Large intestine (tissue), 12 donors: ENCODE measurements at places on chromosomes 3 and 15. TPM values are rescaled to one million over a fixed set of nuclear protein-coding genes. Genes with fewer than 3 reads are reported as not detected.

- peaks cover 35% of the 10 kb centered on the region for H3K4me1 ChIP-seq
- DNase-seq = no peak
- H3K36me3 ChIP-seq = no peaks in the 10 kb centered on the region
- H3K4me3 ChIP-seq = no peak overlapping the region
- H3K27ac ChIP-seq = no peak overlapping the region
Measured at GRCh38 chr15:67918205-67918861, 78.5 kb upstream of the RNU6-1 start.

GRCh38 chr3:102193255-102193654 lies 241.6 kb upstream of the ZPLD1 start:
- H3K27ac ChIP-seq = no peak overlapping the region
- no peak for DNase-seq
- peaks cover 8% of the 10 kb centered on the region for H3K4me1 ChIP-seq
- no peaks in the 10 kb centered on the region for H3K36me3 ChIP-seq
- no peaks in the 10 kb centered on the region for H3K27me3 ChIP-seq

GRCh38 chr15:85024509-85025336 lies 43.1 kb downstream of the PDE8A start:
- H3K4me1 ChIP-seq = peaks cover 41% of the 10 kb centered on the region
- H3K27ac ChIP-seq = peak overlapping the region; percentile 21
- no peak for DNase-seq

DNA sequence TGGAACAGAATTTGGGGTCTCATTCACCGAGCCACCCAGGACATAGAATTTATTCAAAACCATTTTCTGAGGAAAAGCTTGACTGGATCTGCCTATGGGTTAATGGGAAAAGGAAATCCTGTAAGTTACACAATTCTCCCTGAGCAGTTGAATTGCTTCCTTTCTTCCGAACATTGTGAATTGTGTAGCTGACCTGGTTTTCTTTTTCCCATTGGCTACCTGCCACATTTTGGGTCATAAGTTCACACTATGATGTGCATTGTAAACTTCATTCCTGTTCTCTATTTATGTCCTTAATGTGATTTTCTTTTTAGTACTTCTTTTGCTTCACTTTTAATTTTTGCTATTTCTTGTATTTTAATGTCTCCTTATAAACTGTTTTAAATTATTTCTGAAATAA lies 386.0 kb upstream of the LRRC3B start:
- H3K36me3 ChIP-seq = no peaks in the 10 kb centered on the region
- H3K4me3 ChIP-seq = no peak overlapping the region
- no peaks in the 10 kb centered on the region for H3K27me3 ChIP-seq
- H3K4me1 ChIP-seq = no peaks in the 10 kb centered on the region
- DNase-seq = no peak

Gene PCOLCE2
- 1.6 TPM for polyA plus RNA-seq

GRCh38 chr3:153658136-153658535 lies 463.1 kb upstream of the ARHGEF26 start:
- no peaks in the 10 kb centered on the region for H3K4me1 ChIP-seq
- peak overlapping the region; percentile 49 for H3K27ac ChIP-seq
- H3K4me3 ChIP-seq = no peak overlapping the region
- H3K36me3 ChIP-seq = no peaks in the 10 kb centered on the region
- no peaks in the 10 kb centered on the region for H3K27me3 ChIP-seq
- DNase-seq = peak; percentile 81

DNA sequence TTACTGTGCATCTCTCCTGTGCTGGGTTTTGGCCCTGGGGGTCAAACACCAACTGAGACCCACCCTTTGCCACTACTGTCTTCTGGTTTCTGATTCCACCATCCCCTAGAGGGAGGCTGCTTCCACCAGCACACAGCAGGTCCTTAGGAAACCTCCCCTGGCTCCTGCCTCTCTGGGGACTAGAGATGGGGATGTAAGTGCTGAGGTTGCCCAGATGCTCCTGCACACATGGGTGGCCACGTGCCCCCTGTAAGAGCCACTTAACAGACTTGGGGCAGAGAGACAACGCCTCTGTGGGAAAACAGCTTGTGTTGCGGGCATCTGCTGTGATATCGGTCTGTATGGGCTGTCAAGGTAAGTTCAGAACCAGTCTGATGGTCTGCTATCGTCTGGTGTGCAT lies 83.4 kb downstream of the ATP2B2 start:
- no peaks in the 10 kb centered on the region for H3K27me3 ChIP-seq
- DNase-seq = no peak

Gene RMDN3
- 79.8 TPM for polyA plus RNA-seq

GRCh38 chr3:35641920-35642527 lies 2.7 kb downstream of the ARPP21 start:
- H3K36me3 ChIP-seq = no peaks in the 10 kb centered on the region
- no peak for DNase-seq
- no peaks in the 10 kb centered on the region for H3K4me1 ChIP-seq
- H3K27ac ChIP-seq = no peak overlapping the region
- no peak overlapping the region for H3K4me3 ChIP-seq

- no peak overlapping the region for H3K4me3 ChIP-seq
- H3K4me1 ChIP-seq = no peaks in the 10 kb centered on the region
- H3K27ac ChIP-seq = no peak overlapping the region
- no peak for DNase-seq
Measured at GRCh38 chr3:189921770-189922169, 198.9 kb downstream of the P3H2 start.

- H3K27ac ChIP-seq = no peak overlapping the region
- DNase-seq = no peak
- no peaks in the 10 kb centered on the region for H3K4me1 ChIP-seq
- H3K4me3 ChIP-seq = no peak overlapping the region
Measured at GRCh38 chr3:70813311-70813710, 500.9 kb upstream of the MDFIC2 start.

Gene COL6A5
- polyA plus RNA-seq = 2.2 TPM

Gene ARRDC4
- polyA plus RNA-seq = 83.1 TPM

DNA sequence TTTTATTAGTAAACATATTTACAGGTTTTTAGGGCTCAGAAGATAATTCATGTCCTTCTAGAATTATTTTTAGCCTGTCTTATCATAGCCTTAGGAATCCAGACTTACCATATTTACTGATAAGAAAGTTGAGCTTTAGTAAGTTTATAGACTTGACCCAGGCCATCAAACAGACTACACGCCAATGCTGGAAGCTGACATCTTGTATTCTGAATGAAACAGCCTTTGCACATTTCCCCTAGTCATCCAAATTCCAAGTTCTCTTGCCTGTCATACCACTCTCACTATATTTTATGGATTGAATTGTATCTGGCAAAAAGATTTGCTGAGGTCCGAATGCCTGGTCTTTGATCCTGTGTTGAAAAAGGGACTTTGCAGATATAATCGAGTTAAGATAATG lies 58.6 kb downstream of the DRD3 start:
- DNase-seq = no peak
- peaks cover 7% of the 10 kb centered on the region for H3K4me1 ChIP-seq
- no peak overlapping the region for H3K27ac ChIP-seq
- H3K27me3 ChIP-seq = no peaks in the 10 kb centered on the region
- H3K4me3 ChIP-seq = no peak overlapping the region

Gene PPM1L
- polyA plus RNA-seq = 4.5 TPM

DNA sequence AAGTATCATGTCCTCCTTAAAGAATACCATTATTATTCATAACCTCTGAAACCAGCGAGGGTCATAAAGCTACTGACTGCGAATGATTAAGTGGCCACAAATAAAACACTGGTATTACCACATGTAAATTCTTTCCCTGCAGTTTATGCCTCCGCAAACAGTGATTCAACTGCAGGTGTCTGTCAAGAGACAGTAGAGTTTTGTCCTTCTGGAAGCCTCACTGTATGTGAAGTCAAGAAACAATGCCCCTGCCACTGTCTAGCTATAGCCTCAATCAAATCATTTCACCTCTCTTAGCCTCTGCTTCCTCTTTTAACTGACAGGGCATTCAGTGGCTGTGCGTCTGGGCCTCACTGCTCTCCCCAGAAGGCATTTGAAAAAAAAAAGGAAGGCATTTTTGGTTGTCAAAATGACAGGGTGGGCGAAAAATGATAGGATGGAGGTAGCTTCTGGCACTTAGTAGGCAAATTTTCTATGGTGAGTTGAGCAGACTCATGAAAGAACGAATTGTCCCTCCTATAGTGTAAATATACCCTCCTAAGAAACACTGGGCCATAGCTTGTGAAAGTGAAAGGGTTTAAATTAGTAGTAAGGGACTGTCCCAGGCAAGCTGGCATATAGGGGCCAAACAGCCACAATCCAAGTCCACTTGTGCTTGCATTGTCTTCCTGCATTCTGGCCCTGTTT lies 66.7 kb downstream of the FILIP1L start:
- DNase-seq = peak; percentile 83
- no peak overlapping the region for H3K4me3 ChIP-seq
- H3K27me3 ChIP-seq = no peaks in the 10 kb centered on the region
- no peaks in the 10 kb centered on the region for H3K36me3 ChIP-seq
- H3K4me1 ChIP-seq = peaks cover 28% of the 10 kb centered on the region

DNA sequence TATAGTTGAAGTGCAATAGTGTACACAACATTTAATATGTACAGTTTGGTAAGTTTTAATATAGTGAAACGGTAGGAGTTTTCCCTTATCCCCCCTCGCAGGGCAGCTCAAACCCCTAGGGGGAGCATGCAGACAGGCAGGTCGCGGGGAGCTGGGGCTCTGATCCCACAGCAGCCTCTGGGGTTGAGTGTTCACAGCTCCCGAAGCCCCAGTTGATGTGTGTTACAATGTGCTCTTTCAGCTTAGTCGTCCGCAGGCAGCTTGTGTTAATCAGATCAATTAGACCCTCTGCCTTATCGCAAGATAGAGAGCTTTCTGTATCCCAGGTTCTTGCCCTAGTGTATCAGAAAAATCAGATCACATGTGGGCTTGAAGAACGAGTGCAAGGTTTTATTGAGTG lies 143.1 kb upstream of the CHRNA7 start:
- no peak overlapping the region for H3K27ac ChIP-seq
- H3K36me3 ChIP-seq = no peaks in the 10 kb centered on the region
- no peak for DNase-seq
- peaks cover 8% of the 10 kb centered on the region for H3K27me3 ChIP-seq
- no peaks in the 10 kb centered on the region for H3K4me1 ChIP-seq

DNA sequence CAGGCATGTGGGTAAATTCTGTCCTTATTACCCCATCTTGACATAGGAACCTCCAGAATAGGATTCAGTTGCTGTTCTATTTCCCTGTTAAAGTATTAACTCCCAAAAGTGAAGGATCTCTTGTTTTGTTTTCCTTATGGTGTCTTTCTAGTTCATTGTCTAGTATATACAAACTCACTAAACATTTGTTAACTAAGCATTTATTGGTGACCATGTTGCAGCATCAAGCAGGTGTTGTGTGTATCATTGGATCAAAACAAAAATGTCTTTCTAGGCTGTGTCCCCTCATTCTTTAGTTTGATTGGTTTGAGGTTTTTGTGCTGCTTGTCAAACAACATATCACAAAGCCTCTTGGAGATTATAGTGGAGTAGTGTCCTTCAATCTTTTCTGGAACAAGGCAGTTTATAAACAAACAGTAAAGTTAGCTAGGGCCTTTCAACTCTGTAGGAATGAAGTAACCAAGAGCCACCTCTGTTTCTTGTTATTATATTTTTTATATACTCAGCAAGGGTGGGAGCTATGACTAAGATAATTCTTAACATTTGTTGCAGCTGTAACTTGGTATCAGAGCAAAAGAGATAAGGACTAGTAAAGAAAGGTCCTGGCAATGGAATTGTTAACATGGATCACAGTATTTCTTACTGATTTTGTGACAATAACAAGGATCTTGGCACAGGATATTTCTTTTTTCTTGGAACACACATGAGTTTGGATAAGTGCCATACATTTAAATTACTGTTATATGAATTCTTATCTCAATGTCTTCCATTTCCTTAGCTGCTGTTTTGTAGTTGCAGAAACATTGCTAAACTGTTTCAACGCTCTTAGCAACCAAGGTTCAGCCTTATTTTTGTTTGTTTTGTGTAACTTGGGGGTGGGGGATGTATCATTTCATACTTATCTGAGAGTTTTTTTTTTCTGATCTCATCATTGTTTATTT lies 49.3 kb downstream of the TMOD3 start:
- peak overlapping the region; percentile 18 for H3K27ac ChIP-seq
- peaks cover 14% of the 10 kb centered on the region for H3K36me3 ChIP-seq
- H3K4me1 ChIP-seq = peaks cover 3% of the 10 kb centered on the region
- no peaks in the 10 kb centered on the region for H3K27me3 ChIP-seq
- peak; percentile 65 for DNase-seq
- H3K4me3 ChIP-seq = no peak overlapping the region

DNA sequence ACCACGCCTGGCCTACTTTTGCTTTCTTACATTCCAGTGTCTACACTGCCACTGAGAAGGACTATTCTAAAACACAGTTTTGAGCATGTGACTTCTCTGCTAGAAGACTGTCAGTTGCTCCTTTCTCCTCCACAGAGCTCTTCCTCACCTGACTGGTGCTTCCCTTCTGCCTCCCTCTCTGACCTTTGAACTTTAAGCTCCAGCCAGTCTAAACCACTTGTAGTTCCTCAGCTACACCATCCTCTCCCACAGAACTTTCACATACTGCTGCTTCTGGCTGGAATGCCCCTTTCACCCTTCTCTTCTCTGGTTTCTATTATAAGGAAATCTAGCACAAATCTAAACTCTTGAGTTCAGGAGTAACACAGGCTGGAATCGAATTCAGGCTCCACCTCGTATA lies 9.1 kb downstream of the NCEH1 start:
- peaks cover 12% of the 10 kb centered on the region for H3K4me1 ChIP-seq
- peak overlapping the region; percentile 34 for H3K27ac ChIP-seq
- no peak overlapping the region for H3K4me3 ChIP-seq
- DNase-seq = peak; percentile 42
- no peaks in the 10 kb centered on the region for H3K36me3 ChIP-seq
- no peaks in the 10 kb centered on the region for H3K27me3 ChIP-seq

GRCh38 chr3:52563984-52564383 lies 27.6 kb downstream of the UQCC5 start:
- H3K4me1 ChIP-seq = no peaks in the 10 kb centered on the region
- no peaks in the 10 kb centered on the region for H3K27me3 ChIP-seq
- H3K36me3 ChIP-seq = peaks cover 47% of the 10 kb centered on the region
- no peak overlapping the region for H3K4me3 ChIP-seq
- no peak for DNase-seq

Gene CRYGS
- polyA plus RNA-seq = 4.9 TPM

- H3K36me3 ChIP-seq = peaks cover 24% of the 10 kb centered on the region
- no peak for DNase-seq
- H3K27ac ChIP-seq = no peak overlapping the region
- H3K4me1 ChIP-seq = no peaks in the 10 kb centered on the region
- H3K4me3 ChIP-seq = no peak overlapping the region
Measured at GRCh38 chr15:100572362-100572983, 29.5 kb downstream of the LINS1 start.

GRCh38 chr15:62770752-62771151 lies 271.8 kb upstream of the TPM1 start:
- H3K36me3 ChIP-seq = peaks cover 84% of the 10 kb centered on the region
- DNase-seq = no peak
- no peak overlapping the region for H3K27ac ChIP-seq
- H3K4me1 ChIP-seq = no peaks in the 10 kb centered on the region

GRCh38 chr3:44424758-44425157 lies 52.7 kb downstream of the ZNF445 start:
- no peak overlapping the region for H3K4me3 ChIP-seq
- no peaks in the 10 kb centered on the region for H3K36me3 ChIP-seq
- H3K4me1 ChIP-seq = peaks cover 28% of the 10 kb centered on the region
- H3K27me3 ChIP-seq = no peaks in the 10 kb centered on the region

GRCh38 chr15:38795471-38796245 lies 231.0 kb upstream of the RASGRP1 start:
- no peak for DNase-seq
- H3K27ac ChIP-seq = no peak overlapping the region
- H3K4me1 ChIP-seq = no peaks in the 10 kb centered on the region
- H3K4me3 ChIP-seq = no peak overlapping the region
- no peaks in the 10 kb centered on the region for H3K36me3 ChIP-seq
- no peaks in the 10 kb centered on the region for H3K27me3 ChIP-seq
